ENCODE measurements at places on chromosomes 6 and 20.

DNA sequence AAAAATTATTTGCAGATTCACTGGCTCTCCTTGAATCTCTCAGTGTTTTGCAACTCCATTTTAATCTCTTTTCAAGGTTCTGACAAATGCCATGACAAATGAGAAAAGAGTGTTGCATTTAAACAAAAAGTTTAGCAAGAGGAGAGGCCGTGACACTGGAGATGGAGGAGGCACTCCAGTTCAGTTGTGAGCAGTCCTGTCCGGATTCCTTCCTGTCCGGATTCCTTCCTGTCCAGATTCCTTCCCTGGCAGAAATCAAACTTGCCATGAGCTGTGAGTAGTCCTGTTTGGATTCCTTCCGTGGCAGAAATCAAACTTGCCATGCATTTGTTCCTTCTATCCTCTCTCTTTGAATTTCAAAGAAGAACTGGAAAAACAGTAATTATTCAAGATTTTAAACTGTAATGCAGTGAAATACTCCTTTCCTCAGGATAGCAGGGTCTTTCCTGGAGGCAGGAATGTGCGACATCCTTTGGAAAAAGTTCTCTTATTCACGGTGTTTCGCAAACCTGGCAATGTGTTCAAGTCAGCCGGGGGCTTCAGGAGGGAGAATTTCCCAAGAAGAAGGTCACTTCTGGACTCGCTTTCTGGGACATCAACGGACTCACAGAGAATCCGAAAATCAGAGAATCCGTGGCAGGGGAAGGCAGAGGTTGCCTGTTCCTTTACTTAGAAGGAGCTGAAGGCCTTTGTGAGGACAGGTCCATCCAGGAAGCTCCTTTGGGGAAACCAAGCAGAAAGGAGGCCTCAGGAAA is 48.7 kb upstream of the DACT2 start:
- no peak for DNase-seq

- DNase-seq: peak; percentile 98
These were observed at the start of gene RPP40 for GRCh38 chr6:5003604-5004372. Gene RPP40 (minus strand): TSS chr6:5004037. CDS start chr6:5004002, 35 bp downstream.

GRCh38 chr6:74284284-74284683 is 588.3 kb downstream of the CD109 start:
- DNase-seq: no peak

DNA sequence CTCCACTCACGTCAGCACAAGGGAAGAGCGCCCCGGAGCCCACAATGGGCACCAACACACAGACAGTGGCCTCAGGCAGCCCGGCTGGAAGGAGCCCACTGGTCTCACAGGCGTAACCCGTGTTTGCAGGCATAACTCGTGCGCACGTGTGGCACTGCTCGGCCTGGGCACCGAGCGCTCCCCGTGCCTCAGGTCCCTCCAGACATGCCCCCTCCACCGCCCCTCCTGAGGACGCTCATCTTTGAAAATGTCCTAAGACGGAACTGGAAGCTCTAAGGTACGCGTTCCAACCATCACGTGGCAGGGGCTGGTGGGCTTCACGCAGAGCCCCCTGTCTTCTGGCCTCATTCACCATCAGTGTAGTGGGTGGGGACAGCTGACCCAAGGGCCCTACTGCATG is 44.6 kb downstream of the SSR1 start:
- DNase-seq: no peak

DNA sequence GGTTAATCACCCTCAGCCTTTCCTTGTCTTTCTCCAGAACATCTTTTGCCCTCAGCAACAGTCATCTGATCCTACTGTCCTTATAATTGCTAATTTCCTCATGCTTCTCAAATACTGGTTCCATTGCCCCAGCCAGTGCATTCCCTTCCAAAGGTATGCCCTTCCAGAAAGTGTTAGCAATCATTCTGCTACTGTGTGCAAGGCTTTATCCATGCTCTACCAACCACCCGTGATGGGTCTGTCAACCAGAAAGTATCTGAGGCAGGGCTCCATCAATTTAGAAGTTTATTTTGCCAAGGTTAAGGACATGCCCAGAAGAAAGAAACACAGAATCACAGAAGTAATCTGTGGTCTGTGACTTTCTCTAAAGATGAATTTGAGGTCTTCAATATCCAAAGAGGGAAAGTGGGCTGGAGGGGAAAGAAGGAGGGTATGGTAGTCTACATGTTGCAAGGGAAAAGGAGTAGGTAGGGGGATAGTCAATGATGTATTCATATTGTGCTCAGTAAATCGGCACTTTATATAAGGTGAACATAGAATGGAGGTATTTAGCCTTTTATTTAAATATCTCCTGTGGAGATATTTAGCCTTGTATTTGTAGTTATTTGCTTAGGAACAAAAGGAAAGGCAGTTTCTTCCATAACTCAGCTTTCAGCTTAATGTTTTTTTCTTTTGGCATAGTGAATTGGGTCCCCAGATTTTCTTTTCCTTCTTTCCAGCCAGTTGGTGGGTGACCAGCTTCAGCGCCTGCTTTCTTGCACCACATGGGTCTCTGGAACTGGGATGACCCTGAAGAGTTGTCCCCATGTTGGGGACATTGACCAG is 35.2 kb upstream of the PAQR8 start:
- no peak for DNase-seq

- peak; percentile 12 for DNase-seq
These were observed 1.4 kb downstream of the AKIRIN2 start for GRCh38 chr6:87700397-87701343.

DNA sequence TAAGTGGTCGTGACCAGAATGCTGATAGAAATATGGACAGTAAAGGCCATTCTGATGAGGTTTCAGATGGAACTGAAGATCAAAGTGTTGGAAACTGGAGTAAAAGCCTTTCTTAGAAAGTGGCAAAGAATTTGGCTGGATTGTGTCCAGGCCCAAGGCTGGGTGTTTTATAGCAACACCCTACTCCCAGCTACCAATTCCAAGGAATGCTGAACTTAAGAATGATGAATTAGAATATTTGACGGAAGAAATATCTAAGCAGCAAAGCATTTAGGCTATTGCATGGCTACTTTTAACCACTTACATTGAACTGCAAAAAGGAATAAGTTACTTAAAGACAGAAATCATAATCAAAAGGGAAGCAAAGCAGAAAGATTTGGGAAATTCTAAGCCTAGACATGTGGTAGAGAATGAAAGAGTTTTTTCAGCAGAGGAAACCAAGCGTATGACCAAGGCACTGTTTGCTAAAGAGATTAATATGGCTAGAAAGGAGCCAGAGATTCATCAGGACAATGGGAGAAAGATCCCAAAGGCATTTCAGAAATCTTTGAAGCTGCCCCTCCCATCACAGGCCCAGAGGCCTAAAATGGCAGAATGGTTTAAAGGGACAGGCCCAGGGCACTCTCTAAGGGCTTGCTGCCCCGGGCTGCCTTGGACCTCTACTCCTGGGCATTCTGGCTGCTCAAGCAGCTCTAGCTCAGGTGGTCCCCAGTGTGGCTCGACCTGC is 25.8 kb downstream of the SDHAF4 start:
- DNase-seq: no peak

- DNase-seq: no peak
These were observed 84.6 kb upstream of the SPTLC3 start for GRCh38 chr20:12924126-12924525.

- DNase-seq: no peak
These were observed 101.1 kb upstream of the ID4 start for GRCh38 chr6:19736066-19736465.

DNA sequence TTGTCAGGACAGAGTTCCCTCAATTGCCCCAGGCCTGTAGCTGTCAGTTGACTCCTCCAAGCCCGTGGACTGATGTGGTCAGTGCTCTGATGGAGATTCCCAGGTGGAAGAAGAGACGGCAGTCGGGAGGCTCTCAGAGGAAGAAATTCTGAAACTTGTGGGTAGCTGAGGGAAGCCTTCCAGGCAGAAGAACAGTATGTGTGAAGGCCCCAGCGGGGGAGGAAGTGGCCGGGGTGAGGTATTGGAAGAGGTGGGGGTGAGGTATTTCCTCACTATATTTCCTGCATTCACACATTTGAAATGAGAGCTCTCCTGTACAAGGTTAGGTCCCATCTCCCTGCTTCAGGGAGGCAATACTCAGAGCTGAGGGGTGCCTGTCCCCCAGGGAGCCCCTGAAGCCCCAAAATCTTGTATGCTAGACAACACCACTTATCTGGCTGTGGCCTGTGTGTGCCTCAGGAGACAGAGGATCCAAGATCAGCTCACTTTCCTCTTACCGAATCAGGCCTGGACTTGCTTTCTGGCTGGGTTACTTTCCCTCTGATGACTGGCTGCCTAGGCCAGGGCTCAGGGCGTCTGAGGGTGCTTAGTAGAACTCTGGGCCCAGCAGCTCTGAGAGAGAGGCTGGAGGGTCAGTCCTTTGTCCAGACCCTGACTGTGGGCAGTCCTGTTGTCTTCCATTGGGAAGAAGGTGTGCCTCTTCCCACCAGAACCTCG is 49.3 kb upstream of the MYL9 start:
- peak; percentile 67 for DNase-seq

DNA sequence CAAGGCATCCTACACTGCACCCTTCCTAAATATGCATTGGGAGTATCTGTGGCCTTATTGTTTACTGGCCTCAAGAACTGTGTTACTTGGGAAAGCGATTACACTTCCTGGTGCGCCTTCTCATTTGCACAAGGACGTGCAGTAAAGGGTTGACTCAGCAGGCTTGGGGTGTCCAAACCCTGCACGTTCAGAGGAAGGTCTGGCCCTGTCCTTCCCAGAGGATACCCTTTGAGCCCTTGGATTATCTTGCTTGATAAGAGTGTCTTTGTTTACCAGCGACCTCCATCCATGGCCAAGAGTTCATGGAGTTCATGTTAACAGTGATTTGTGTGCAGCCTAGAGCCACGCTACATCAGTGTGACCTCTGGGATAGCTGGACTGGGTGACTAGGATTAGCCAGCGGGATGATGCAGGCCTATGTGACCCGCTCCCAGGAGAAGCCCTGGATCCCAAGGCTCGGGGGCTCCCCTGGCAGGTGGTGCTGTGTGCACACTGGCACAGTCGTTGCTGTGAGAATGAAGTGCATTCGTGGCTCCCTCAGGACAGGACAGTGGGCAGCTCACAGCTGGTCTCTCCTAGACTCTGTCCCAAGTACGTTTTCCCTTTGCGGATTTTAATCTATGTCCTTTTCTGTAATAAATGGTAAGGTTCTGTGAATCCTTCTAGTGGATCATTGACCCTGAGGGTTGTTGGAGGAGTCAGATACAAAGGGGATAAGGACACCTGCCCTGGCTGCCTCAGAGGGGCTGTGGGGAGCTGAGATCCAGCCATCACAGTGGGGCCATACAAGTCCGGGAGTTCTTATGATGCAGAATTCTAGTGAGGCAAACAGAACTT is 73.5 kb downstream of the TTLL2 start:
- DNase-seq: no peak

GRCh38 chr6:149489967-149490366 is 5.2 kb upstream of the ZC3H12D start:
- no peak for DNase-seq

DNA sequence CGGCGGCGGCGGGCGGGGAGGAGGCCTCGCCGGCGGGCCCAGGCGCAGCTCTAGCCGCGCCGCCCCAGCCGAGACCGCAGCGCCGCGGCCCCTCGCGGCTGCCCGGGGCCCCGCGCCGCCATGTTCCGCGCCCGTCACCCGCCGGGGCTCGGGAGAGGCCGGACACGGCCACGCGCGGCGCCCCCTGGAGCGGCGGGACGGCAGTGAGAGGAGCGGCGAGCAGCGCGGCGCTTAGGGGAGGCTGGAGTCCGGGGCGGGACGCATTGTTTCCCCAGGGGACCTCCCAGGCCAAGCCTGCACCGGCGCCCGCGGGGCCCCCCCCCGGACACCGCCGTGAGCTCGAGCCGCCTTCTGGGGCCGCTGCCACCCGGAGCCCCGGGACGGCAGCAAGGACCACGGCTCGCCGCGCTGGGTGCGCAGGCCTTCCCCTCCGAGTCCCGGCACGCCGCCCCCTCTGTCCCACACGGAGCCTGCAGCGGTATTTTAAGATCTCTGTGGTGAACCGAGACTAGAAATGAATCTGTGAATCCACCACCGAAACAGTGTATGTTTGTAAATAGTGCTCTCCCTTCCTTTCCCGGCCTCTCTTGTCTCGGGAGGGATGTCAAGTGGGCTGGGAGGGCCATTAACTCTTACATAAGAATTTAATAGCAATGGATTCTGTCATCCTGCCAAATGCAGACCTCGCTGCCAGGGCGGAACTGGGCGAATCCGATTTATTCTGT is 424 bp upstream of the KIF13A start:
- peak; percentile 48 for DNase-seq

Measured in CD4-positive, alpha-beta T cell (primary cell).